ENCODE measurements at places on chromosomes 2 and 18.

DNA sequence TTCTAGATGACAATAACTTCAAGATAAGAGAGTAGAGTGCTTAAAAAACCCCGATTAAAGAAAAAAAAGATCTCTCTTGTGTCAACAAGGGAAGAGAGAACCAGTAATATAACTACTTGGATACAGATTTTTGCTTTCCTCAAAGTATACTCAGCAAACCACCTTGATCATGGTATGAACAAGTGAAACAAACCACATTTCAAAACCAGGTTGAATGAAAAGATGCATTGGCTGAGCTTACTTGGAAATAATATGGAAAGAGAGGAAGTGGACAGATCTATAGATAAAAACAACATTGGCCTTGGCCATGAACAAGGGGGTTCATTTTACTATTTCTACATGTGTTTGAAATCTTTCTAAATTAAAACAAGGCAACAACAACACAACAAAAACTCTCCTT, 50.1 kb downstream of the ATP8B1 start:
- no peak for DNase-seq

DNA sequence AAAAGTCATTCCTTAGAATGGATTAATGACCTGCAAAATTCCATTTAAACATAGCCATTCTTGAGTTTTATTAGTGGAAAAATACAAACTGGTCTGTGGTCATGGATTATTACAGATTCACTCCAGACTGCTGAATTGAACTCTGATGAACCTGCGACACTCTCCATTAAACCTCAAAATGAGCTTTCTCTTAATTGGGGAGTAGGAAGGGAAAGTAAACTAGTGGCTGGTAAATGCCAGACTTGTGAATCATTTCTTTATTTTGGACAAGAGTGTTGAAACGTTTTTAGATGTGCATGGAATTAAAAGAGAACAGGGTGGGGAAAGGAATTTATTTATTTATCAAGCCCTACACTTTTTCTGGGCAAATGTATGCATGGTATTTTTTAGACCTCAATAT, 321.2 kb upstream of the FANCL start:
- no peak for DNase-seq

GRCh38 chr18:57519668-57520424, 66.7 kb downstream of the FECH start:
- no peak for DNase-seq

GRCh38 chr2:175025946-175026345, 20.8 kb upstream of the CHN1 start:
- no peak for DNase-seq

DNA sequence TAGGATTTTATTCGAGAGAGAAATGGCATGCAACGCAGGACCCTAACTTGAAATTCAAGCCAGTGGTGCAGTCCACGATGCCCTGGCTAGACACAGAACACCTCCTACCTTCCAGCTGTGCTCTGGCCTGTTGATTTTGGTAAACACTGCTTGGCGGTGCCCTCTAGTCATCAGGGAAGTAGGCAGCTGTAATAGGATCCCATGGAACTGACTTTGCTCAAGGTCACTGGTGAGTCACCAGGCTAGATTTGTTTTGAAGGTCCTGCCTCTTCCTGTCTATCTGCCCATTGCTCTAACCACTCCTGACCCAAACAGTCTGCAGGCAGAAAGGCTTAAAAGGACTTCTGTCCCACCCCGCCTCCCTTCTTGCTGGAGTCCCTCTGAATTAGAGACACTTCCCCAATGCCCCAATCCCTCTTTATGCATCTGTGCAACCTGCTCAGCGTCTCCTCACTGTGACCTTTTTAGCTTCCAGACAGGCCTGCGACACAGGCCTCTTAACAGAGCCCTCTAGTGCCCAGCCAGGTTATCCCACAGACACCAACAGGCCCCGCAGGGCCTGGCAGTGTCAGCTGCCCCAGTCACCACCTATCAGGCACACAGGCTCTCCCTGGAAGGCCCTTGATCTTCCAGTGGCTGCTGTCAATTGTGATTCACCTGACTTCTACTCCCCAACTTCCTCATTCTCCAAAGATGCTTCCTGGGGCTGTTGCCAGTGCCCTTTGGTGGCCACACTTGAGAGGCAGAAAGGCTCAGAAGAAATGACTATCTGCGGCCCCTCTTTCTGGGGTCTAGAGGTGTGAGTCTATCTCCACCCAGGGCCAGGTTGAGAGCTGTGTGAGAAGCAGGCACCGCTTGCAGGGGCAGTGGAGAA, 5.2 kb downstream of the TMEM127 start:
- no peak for DNase-seq

DNA sequence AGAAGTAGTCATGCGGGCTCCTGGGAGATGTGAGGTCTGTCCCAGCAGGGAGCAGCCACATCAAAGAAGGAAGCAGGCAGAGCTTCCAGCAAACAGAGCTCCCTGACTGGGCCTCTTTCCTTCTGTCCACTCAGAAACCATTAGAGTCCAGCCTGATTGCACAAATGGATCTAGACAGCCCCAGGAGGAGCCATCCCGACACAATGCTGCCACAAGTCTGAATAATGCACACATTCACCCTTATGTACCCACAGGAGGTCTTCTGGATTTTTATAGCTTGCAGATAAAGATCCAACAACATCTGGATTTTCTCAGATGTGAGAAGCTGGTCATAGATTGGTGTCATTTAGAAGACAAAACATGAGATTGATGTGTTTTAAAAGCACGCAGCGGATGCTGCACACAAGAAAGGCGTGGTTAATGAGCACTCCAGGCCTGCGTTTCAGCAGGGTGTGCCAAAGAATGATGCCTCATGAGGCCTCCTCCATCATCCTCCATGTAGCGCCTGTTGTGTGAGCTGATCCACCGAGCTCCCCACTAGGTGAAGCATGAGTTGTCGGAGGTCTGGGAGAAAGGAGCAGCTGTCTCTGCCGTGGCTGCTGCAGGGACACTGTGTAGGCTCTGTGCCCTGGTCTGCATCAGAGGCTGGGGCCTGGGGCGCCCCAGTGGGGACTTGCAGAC, 60.6 kb downstream of the MTCL1 start:
- DNase-seq, result no peak

DNA sequence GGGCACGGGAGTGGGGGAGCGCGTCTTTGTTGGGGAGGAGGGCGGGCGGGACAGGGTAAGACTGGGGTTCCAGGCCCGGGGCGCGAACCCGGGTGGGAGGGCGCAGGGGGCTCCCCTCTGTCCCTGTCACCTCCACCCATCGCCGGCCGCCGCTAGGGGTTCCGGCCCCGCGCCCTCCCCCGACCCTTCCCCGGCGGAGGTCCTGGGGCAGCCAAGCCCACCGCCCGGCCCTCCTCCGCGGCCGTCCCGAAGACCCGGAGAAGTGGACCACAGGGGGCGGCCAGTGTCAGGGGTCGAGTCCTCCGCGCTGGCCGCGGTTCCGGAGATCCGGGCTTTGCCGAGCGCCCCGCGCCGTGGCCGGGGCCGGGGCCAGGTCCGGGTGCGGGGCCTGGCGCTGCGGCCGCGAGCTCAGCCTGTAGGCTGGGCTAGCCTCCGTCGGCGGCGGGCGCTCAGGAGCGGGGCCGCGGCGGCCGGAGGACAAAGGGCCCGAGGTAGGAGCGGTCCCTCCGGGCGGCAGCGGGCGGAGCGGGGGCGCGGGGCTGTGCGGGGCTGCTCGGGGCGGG, 16.6 kb upstream of the E2F6 start:
- DNase-seq, result no peak

- DNase-seq, result no peak
These were observed 75.2 kb downstream of the SOWAHC start for GRCh38 chr2:109689182-109689930.

DNA sequence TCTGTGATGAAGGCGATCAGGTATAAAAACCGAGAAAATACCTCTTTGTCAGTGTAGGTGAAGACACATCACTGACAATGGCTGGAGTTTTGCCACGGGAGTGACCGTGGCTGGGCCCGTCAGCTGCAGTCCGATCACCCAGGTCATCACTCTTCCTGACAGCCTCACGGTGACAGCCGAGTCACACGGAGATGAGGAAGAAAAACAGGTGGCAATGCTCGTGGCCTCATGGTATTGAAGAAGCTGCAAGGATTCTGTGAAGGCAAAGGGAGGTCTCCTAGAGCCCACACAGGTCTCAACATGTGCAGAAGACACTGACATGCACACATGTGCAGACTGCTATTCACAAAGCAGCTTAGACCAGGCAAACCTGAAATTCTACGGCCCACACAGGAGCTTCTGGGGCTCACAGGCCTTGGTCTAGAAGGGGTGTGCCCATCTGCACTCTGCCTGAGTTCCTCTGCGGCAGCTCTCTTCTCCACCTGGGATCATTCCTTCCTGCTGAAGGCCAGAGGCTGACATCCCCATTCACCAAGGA, 7.4 kb downstream of the COPS9 start:
- DNase-seq, result no peak

DNA sequence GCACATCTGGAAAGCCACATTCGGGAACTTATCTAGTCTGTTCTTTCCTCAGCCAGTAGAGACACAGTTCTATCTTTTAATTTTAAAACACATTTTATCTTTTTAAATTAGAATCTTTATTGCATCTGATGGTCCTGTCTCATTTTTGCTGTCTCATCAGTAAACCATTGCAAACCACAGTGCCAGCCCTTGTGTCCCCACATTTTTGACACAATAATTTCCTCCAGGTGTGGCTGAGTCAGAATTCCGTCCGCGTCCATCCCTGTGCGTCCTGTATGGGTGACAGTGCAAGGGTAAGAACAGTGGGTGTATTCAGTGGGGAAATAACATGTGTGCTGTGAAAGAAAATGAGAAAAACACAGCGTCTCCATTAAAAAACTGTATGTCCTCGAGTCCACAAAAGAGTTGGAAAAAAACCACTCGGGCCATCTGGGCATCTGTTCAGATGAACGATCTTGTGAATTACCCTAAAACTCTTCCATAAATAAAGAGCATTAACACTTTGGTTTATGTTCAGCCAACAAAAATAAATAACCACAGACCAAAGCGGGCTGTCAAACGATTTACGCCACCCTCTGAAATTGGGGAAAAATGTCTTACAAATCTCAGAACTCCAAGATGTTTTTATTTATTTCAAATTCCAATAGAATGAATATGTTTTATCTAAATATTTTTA, 137.3 kb downstream of the ZNF516 start:
- no peak for DNase-seq

- no peak for DNase-seq
These were observed 19.1 kb downstream of the ADAM17 start for GRCh38 chr2:9536504-9536903.

GRCh38 chr2:189552991-189553404, 27.6 kb downstream of the SLC40A1 start:
- no peak for DNase-seq

DNA sequence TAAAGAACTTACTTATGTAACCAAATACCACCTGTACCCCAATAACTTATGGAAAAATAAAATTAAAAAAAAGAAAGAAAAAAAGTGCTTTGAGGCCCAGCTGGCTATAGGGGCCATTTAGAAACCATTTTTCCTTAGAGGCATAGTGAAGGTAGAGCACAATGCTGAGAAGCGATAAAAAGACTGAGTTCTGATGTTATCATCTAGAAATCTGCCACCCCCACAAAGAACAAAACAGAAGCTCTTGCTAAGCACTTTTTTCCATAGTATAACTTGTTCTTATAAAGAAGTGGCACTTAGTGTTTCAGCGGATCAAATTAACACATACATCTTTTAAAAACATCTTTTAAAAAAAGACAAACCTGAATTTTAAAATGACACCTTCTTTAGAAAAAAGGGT, 51.4 kb downstream of the ICOS start:
- DNase-seq, result no peak

DNA sequence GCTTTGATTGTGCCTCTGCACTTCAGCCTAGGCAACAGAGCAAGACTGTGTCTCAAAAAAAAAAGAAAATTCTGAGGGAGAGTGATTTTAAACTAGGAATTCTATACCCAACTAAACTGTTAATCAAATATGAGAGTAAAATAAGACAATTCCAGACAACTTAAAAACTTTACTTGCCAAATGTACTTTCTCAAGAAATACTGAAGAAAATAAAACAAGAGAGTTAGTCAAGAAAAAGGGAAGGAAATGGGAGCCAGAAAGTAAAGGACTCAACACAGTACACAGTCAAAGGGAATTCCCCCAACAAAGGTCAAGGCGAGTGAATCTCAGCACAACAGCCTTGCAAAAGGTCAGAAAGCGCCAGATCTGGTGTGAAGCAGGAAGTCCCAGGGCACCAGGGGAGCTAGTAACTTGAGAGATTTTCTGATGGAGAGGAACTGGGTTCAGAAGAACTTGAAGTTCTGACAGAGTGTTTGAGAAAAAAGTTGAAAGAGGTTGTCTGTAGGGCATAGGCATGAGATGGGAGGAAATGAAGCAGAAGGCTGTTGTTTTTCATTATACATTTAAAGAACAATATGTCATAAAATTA, 22.6 kb upstream of the TBC1D8 start:
- DNase-seq, result no peak

- no peak for DNase-seq
These were observed 28.9 kb downstream of the ZNF532 start for GRCh38 chr18:58893388-58894099.

- DNase-seq, result no peak
These were observed 937.1 kb downstream of the TSN start for GRCh38 chr2:122692400-122693083.

DNA sequence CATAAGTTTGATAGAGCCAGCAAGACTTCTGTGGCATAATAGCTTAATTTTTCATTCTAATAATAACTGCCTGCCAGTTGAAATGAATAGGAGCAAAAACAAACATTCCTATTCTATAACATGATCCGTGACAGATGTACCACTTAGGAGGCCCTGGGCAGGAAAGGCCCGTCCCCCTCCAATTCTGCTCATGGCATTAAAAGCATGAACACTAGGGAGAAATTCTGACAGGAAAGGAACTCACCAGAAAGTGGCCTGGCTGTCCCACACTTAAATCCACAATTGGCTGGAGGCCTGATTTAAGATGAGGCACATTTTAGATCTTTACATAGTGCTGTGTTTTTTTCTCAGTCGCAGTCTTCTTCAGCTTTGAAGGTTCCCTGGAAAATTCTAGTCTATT, 261.9 kb upstream of the ETAA1 start:
- no peak for DNase-seq

DNA sequence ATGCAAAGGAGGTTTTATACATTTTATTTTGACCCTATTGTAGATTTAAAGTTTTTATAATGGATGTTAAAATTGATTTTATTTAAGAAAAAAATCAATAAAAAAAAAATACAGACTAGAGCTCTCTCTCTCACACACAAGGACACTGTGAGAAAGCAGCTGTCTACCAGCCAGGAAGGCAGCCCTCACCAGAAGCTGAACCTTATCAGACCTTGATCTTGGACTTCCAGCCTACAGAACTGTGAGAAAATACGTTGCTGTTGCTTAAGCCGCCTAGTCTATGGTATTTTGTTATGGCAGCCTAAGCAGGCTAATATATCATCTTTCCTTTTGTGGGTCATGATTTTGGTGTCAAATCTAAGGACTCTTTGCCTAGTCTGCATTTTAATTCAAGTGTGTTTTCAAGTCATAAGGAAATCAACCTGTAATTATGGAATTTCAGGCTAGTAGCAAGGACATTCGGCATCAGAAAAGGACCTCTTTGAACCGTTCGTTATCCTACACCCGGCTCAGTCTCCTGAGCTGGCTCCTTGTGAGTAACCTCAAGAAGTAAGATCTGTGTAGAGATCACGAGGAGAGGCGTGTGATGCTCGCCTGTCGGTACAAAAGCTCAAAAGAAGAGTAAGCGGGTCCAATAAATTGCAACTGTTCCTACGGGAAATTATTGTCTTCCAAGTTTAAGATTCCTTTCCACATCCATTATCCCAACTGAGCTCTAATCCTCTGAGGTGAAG, 98.2 kb downstream of the PDCL3 start:
- no peak for DNase-seq

Measured in stimulated activated naive CD4-positive, alpha-beta T cell treated with Interleukin-2 at 50 U/mL for 16 hours (primary cell).